ENCODE measurements at places on chromosomes 5 and 9.

GRCh38 chr9:134983506-134984371 lies 66.0 kb upstream of the FCN1 start:
- no peak for DNase-seq

DNA sequence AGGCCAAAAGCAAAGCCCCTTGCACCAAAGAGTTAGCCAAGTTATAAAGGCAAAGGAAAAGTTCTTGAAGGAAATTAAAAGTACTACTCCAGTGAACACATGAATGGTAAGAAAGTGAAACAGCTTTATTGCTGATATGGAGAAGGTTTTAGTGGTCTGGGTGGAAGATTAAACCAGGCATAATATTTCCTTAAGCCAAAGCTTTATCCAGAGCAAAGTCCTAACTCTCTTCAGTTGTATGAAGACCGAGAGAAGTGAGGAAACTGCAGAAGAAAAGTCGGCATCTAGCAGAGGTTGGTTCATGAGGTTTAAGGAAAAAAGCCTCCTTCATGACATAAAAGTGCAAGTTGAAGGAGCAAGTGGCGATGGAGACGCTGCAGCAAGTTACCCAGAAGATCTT lies 3.1 kb upstream of the NUDT12 start:
- no peak for DNase-seq

GRCh38 chr9:83536332-83536731 lies 1.9 kb downstream of the FRMD3 start:
- no peak for DNase-seq

- no peak for DNase-seq
Observed at GRCh38 chr5:6733411-6734242, 20.4 kb downstream of the TENT4A start.

All from stimulated activated CD4-positive, alpha-beta T cell treated with anti-CD3 and anti-CD28 coated beads, TNF-alpha, amount 100 ng/mL, for 24 hours (primary cell).